ENCODE measurements at places on chromosomes 11 and 22.

- no peak for DNase-seq
These were observed 64.1 kb downstream of the C11orf87 start for GRCh38 chr11:109486129-109486528.

- DNase-seq = no peak
These were observed 82.6 kb downstream of the UBASH3B start for GRCh38 chr11:122737951-122738693.

- no peak for DNase-seq
These were observed 12.7 kb downstream of the GTPBP1 start for GRCh38 chr22:38718414-38718813.

GRCh38 chr11:114569801-114570200, 10.1 kb upstream of the NXPE1 start:
- DNase-seq = peak; percentile 41

DNA sequence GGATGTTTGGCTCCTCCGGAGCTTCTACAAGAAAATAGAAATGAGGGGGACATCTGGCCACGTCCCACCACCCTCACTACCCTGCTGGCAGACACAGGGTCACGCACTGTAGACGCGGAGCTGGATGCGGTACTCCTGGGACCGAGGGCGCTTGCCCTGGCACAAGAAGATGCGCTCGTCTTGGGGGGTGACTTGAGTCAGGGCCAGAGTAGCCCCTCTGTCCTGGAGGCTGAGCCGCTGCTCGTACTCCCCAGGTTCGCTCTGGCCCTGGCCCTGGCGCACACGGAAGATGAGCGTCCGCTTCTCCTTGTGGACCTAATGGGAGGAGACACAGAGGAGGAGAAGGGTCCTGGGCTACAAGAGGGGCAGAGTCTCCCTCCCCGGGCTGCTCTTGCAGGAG, 2.2 kb downstream of the MCAM start:
- DNase-seq = no peak

DNA sequence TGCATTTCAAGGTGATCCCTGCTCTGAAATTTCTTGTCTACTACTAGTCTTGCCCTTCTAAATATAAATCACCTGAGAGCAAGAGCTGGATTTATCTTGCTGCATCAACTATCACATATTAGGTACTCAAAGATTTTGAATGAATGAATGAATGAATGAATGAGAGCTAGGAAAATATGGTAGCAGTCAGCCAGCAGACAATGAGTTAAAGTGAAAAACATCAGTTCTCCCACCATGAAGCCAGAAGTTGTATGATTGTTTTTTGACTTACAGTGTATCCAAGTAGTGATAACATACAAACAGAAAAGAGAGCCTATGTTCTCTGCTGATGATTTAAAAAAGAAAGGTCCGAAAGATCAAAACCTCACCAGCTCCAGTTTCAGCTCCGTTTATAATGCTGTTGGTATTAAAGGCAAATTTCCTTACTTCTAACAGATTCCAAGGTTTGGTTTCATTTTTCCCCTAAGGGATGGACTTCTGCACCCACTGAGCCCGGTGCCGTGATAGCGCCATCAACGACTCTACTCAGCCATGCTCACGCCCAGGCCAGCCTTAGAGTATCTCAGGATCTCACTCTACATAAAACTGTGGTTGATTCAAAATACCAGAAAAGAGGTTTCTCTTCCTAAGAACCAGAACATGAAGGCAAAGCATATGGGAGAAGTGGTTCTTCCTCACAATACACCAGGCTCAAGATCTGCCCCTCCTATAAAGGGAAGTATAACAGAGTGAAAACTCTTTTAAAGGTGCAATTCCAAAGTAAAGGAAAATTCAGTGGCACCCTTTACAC, 92.0 kb downstream of the SGSM3 start:
- no peak for DNase-seq

DNA sequence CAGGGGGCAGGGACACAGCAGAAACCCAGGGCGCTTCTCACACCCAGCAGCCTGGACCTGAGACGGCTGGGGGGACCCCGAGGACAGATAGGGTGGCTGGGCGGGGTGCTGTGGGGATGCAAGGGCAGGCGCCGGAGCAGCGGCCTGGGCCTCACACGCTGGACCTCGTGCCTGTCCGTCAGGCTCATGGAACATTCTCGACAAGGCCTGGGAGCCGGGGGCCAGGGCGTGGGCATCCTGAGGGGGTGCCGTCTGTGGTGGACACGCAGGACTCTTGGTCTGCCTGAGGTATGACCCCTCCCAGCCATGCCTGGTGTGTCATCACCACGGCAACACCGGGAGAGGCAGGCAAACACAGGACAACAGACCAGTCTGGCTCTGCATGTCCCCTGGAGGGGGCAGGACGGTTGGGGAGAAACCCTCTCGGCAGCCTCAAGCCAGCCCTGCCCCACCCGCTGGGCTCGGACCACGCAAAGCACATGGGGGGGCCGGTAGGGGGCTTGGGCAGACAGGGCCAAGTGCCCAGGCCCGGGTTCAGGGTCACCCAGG, 21.4 kb downstream of the MRPL23 start:
- no peak for DNase-seq

- DNase-seq = no peak
These were observed 1.3 kb upstream of the UCP2 start for GRCh38 chr11:73983741-73984538.

DNA sequence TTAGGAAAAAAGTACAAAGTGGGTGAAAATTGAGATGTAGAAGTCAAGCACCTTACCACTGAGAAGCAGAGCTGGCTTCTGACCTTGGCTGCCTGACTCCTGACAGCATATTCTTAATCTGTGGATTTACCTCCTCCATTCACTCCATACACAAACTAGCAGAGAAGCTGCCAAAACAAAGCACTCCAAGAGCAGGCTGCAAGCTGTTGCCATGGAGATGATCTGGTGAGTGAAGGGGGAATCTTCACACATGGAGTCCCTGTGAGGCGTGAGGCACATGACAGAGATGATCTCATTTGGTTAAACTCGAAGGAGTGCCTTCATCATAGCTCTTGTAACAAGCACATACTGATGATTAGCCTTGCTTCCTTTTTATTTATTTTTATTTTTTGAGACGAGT, 16.1 kb downstream of the COMMD9 start:
- no peak for DNase-seq

GRCh38 chr11:101051677-101052076, 77.9 kb downstream of the PGR start:
- DNase-seq = no peak

- no peak for DNase-seq
These were observed 1083.8 kb downstream of the TBC1D22A start for GRCh38 chr22:47846206-47846605.

GRCh38 chr11:14774721-14775120, 117.3 kb downstream of the CYP2R1 start:
- DNase-seq = no peak

GRCh38 chr22:28120691-28121592, 201.9 kb upstream of the PITPNB start:
- no peak for DNase-seq

- DNase-seq = peak; percentile 89
These were observed 26.0 kb upstream of the FADD start for GRCh38 chr11:70176940-70177689.

DNA sequence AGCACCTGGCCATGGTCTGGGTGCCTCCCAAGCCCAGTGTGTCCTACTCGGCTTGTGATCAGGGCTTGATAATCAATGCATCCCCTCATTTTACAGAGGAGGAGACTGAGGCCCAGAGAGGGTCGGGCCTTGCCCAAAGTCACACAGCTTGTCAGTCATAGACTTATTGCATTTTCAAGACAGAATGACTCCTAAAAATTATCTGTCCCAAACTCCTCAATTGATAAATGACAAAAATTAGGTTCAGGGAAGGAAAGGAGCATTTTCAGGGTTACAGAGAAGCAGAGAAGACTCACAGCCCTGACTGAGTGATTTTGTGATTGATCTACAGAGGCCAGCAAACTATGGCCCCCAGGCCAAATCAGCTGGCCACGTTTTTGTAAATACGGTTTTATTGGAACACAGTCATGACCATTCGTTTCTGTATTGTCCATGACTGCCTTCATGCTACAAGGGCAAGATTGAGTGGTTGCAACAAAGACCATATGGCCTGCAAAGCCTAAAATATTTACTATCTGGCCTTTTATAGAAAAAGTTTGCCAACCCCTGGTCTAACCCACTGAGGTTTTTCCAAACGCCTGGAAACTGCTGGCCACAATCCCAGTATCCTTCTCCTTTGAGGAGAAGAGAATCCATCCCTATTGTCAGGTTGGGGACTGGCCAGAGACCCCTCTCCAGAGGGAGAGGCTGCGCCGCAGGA, 35.1 kb upstream of the NAV2 start:
- DNase-seq = no peak

- no peak for DNase-seq
These were observed 100.7 kb downstream of the FAR1 start for GRCh38 chr11:13769188-13769587.

DNA sequence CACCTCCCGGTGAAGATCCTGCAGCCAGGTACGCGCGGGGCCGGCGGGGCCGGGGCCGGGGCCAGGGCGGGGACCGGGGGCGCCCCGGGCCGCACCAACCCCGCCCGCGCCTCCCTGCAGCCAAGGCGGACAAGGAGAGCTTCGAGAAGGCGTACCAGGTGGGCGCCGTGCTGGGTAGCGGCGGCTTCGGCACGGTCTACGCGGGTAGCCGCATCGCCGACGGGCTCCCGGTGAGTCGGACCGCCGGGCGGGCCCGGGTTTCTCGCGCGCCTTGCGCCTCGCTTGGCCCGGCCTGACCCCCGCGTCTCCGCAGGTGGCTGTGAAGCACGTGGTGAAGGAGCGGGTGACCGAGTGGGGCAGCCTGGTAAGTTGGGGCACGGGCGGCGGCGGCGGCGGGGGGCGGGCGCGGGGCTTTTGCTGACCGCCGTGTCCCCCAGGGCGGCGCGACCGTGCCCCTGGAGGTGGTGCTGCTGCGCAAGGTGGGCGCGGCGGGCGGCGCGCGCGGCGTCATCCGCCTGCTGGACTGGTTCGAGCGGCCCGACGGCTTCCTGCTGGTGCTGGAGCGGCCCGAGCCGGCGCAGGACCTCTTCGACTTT, 531 bp downstream of the PIM3 start:
- no peak for DNase-seq

- DNase-seq = peak; percentile 72
These were observed at the start of gene CD248 for GRCh38 chr11:66316849-66317251. Gene CD248 (minus strand): TSS chr11:66317044. CDS start chr11:66317027, 17 bp downstream.

DNA sequence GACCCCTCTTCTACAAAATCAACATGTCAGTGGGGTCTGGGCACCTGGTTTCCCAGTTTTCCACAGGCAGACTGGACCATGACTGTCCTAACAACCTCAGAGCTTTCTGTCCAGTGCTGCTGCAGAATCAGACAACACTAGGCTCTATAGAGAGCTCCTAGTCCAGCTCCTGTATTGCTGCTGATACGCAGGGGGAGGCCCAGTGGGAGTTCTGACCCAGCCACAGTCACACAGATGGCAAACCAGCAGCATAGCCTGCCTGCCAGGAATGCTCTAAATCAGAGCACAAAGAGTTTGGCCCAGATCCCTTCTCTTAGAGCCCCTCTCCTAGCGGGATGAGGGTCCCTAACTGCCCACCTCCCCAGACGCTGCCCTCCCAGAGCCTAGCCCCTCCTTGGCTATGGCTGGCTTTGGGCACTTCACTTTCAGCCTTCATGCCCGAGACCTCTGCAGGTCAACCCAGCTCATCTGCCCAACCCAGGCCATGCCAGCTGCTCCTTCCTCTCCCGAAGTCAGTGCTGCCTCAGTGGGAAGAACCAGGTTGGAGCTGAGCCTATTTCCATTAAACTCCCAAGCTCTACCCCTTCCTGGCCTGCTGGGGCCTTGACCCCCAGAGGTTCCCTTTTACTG, 15.8 kb upstream of the SLCO2B1 start:
- no peak for DNase-seq

DNA sequence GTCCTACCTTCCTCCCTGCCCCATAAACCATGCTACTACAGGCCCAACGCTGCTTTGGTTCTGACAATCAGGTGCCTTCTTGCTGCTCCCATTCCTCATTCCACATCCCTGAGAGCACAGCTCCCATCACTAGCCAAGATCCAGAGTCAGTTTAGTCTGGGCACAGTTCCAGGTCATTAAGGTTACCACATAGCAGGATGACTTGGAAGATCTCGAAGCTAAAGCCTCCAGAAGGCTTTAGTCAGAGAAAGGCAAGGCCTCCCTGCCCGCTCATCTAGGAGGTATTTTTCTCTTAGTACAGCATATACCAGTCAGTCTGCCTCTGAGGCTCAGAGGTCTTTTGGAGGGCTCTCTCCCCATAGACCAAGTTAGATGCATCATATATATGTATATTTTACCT, 30.3 kb downstream of the TRIM66 start:
- no peak for DNase-seq

GRCh38 chr11:123020968-123021367, 39.3 kb upstream of the BSX start:
- no peak for DNase-seq

GRCh38 chr11:1810761-1811160, 24.0 kb upstream of the SYT8 start:
- no peak for DNase-seq

DNA sequence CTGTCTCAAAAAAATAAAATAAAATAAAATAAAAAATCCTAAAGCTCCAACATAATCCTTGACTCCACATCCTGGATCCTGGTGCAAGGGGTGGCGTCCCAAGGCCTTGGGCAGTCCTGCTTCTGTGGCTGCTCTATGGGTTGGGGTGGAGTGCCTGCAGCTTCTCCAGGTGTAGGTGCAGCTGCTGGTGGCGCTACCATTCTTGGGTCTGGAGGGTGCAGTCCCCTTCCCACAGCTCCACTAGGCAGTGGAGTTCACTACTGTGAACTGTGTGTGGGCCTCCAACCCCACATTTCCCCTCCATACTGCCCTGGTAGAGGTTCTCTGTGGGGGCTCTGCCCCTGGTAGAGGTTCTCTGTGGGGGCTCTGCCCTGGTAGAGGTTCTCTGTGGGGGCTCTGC, 6.9 kb upstream of the TBC1D22A start:
- DNase-seq = no peak

- DNase-seq = no peak
These were observed 44.1 kb downstream of the PAX6 start for GRCh38 chr11:31767066-31767465.

- no peak for DNase-seq
These were observed 7.5 kb upstream of the MS4A7 start for GRCh38 chr11:60370811-60371298.

- DNase-seq = no peak
These were observed 18.4 kb downstream of the FAM118B start for GRCh38 chr11:126229858-126230540.

- no peak for DNase-seq
These were observed 22.3 kb downstream of the RTN4R start for GRCh38 chr22:20245577-20246367.

- DNase-seq = no peak
These were observed 20.5 kb downstream of the THY1 start for GRCh38 chr11:119402470-119402869.

DNA sequence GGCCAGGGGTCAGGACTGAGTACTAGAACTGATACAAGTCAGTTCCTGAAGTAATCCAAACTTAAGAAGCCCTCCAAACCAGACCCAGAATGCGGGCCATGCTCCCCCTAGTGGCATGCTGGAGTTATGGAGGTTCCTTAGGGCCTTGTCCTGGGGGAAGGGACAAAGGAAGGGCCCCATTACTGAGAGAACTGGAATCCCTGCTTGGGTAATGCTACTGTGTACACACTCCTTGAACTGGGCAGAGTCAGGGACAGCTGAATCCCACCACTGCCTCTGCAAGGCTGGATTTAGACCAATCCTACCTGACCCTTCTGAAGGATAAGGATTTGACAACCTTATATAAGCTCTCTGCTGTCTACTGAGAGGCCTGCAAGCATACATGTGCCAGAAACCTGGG, 97.3 kb upstream of the AKIP1 start:
- DNase-seq = peak; percentile 80

All from left lung (tissue), 14 donors.